ENCODE measurements at places on chromosomes 12 and 14. TPM values are rescaled to one million over a fixed set of nuclear protein-coding genes. Genes with fewer than 3 reads are reported as not detected.

LRRC23 gene
- polyA plus RNA-seq, result 15.3 TPM

DNA sequence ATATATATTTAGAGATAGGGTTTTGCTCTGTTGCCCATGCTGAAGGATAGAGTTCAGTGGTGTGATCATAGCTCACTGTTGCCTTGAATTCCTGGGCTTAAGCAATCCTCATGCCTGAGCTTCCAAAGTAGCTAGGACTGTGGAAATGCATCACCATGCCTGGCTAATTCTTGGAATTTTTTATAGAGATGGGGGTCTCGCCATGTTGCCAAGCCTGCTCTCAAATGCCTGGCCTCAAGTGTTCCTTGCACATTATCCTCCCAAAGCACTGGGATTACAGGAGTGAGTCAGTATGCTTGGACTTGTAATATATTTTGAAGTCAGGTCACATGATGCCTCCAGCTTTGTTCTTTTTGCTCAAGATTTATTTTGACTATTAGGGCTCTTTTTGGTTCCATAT lies 178.0 kb downstream of the RPAP3 start:
- DNase-seq, result no peak

GRCh38 chr12:64029013-64029857 lies 184.7 kb downstream of the SRGAP1 start:
- DNase-seq, result no peak

- no peak for DNase-seq
These were observed at the start of gene GLI1 for GRCh38 chr12:57459750-57460467. Gene GLI1 (plus strand): TSS chr12:57459785. CDS start chr12:57463692, 3,907 bp downstream.

DNA sequence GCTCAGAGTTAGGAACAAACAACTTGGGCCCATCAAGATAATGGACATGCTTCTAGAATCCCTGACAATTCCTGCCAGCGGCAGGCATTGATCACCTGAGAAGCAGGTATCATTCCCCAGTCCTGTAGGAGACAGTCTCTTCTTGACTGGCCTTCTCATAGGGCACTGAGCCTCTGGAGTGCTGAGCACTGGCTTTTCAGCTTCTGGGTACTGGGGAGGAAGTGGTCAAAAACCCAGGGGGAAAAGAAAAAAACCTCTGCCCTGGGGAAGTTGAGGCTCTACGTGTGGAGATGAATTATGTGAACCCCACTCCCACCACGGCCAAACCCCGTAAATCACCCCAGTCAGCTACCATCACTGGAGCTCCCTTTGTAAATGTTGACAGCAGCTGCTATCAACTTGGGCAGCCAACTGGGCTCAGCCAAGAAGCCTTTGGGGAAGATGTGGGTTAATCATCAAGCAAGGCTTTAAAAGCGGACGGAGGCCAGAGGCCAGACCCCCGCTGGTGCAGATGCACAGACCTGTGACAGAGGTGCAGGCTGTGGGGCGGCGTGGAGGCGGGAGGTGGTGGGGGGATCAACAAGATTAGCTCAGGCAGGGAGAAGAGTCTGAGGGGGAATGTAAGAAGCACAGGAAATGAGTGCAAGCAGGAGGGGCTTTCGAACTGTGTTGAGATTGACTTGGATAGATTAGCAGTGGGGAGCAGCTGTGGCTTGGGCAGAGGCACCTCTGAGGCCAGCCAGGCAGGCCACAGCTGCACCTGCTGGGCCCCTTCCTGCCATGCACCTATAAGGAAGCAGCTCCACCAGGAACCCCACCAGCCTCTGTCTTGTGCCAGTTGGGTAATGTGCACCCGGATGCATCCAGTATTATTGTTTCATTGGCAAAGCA lies 105.4 kb upstream of the HIF1A start:
- DNase-seq, result no peak

RD3L gene
- polyA plus RNA-seq, result 4.3 TPM

DNA sequence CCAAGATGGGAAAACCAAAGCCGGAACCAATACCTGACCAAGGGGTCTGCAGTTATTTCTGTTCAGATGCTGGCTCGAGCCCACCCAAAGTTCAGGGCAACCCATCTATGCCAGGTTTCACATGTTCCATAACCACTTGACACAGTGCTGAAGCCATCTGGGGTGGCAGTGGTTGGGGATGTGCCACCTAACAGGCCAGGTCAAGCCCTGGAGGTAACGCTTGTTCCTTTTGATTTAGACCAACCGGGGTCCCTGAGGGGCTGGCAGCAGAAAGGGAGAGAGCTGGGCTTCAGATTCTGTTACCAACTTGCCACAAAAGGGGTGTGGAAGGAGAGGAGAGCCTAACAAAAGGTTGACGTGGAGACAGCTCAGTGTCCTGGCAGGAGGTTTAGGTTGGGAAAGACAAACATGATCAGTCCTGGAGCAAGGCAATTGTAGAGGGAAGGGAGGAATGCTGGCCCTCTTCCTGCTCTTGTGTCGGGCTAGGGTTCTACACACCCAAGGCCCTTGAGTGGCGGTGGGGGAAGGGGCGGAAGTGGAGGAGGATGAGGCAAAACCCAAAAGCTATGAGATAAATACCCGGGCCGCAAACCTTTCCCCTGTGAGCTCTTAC lies 31.9 kb downstream of the CACNA2D4 start:
- DNase-seq, result no peak

NXPH4 gene
- 2.3 TPM for polyA plus RNA-seq

DNA sequence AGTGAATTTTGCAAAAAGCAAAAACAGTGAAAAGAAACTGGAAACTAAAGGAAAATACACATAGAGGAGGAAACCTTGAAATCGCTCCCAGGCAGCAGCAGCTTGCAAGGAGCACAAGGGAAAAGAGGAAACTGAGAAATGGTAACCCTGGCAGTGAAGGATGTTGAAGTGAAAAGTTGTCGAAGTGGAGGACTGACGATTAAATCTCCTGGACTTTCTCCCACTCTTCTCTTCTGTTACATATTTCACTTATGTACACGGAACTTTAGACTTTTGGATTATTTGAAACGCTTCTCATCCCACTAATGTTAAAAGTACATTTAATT lies 388.8 kb upstream of the USP15 start:
- DNase-seq, result no peak

ACTR10 gene
- 66.3 TPM for polyA plus RNA-seq

GRCh38 chr12:32084017-32084688 lies 22.5 kb upstream of the BICD1 start:
- no peak for DNase-seq

GRCh38 chr12:124914392-124915238 lies at the start of gene UBC:
Gene UBC (minus strand): TSS chr12:124914650. CDS start chr12:124913771, 879 bp downstream.
- DNase-seq, result peak; percentile 91

ARHGEF25 gene
- 10.2 TPM for polyA plus RNA-seq

DNA sequence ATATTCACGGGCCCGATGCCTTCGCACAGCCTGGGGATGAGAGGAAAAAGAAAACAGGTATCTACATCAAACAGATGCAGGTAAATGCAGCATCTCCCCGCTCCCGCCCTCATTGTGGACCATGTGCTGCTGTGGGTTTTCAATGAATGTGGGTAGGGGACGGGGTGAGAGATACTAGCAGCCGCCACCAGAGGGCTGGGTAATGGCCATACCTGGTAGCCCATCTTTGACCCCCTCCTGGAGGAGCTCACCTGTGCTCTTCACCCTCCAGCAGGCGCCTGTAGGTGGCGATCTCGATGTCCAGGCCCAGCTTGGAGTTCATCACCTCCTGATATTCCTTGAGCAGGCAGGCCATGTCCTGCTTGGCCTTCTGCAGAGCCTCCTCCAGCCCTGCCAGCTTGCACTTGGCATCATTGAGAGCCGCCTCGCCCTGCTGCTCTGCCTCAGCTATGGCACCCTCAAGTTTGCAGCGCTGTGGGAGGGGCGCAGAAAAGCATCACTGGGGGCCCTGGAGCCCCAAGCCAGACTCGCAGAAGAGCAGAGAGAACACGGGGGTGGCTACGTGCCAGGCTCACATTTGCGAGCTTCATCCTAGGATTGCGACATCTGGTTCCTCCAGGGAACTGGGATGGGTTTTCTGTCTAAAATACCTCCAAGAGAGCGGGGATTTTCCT lies 10.2 kb downstream of the KRT82 start:
- DNase-seq, result no peak

DNA sequence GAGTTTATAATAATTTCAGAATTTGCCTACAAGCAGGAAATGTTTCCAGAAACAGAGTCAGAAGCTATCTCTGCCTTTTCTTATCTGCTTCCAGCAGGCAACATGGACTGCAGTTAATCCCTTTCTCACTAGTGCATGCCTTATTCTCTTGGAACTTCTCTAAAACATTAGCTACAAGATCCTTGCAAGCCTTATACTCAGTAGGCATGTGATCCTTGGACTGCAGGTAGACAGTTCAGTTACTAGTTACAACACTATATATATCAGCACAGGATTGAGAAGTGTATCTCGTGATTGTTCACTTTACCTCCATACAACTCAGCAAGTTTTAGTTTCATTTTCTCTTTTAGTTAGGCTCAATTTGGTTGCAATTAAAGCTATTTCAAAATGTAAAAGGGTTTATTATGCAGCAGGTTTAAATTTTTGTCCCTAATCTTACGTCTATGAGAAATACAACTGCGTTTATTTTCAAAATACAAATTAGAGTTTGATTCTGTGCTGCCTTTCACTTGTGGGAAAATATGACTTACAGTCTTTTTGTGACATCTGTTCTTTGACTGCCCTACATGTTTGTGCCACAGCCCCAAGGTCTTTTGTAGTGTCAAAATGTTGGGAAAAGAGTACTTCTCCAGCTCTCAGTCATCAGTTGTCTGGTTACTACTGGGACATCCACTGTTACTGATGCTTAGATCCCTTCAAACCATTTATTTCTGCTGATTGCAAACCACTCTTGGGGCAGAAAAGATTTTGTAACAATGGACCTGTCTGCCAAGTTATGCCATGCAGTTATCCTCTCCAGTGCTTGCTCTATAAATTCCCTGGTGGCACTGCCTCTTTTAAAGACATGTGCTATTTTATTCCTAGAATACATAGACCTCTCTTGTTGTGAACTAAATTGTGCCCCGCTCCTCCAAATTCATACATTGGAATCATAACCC lies 709.0 kb upstream of the FOXG1 start:
- DNase-seq, result no peak

DNA sequence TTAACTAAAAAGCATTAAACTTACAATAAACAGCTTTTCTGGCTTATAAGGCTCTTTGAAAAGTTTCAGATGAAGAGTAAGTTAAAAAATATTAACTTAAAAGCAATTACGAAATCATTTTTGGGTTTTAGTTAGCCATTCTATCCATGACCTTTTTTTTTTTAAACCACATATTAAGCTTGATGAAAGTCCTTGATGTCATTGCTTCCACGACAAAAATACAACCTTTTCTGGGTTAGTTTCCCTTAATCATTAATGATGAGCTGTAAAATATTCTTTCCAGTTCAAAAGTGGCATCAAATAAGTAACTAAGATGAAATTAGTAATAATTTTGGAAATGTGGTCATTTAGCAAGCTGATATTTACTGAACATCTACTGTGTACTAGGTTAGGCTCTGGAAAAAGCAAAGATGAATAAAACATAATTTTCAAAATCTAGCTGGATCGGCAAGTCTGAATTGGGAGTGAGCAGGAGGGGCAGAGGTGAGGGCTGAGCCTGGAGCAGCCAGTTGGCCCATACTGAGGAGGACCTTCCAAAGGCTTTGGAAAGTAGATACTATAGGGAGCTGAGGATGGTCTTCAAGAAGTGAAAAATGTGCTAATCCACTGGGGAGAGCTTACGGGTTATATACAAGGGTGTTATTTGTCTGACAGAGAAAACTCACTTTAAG lies 345.2 kb downstream of the ZFP36L1 start:
- DNase-seq, result no peak

GRCh38 chr12:91219919-91220318 lies 37.3 kb upstream of the DCN start:
- DNase-seq, result no peak

DNA sequence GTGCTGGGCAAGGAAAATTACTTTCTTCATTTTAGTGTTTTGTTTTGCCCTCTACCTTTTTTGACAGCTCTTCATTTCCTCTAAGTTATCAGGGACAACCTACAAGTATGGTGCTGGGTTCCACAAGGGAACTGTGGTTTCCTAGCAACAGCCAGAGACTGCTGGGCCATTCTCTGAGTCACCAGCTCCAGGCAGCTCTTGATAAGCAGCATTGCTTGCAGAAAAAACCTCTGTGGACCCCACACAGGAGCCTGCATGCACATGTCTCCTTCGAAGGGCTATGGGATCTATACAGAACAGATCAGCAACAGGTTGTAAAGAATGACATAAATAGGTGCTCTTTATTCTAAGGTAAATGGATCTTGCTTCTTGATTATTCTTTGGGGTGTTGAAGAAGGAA lies 81.0 kb upstream of the CCDC196 start:
- DNase-seq, result no peak

GRCh38 chr14:22651586-22651985 lies 7.4 kb upstream of the OR6J1 start:
- DNase-seq, result no peak

DNA sequence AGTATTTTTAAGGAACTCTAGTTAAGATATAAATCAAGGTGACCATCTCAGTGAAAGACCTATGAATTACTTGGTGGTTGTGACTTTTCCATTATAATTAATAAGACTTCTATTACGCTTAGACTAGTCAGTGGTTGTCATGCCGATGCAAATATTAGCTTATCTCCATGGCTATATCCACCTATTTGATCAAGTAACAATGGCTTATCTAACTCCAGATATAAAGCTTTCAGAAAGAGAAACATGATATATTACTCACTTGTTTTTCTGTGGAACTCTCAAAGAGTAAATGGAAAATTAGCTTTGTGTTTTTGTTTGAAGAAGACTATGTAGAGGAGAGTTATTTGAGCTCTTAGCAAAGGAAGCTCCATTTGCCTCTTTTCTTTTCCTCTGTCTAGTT lies 323.8 kb upstream of the DCN start:
- DNase-seq, result no peak

MYF6 gene
- not detected for polyA plus RNA-seq

- DNase-seq, result no peak
These were observed 822.3 kb downstream of the LRFN5 start for GRCh38 chr14:42428996-42429395.

GRCh38 chr12:126191031-126191891 lies 1126.0 kb downstream of the AACS start:
- DNase-seq, result no peak

GRCh38 chr12:75579552-75579951 lies 68.1 kb upstream of the KRR1 start:
- DNase-seq, result no peak

- peak; percentile 62 for DNase-seq
These were observed 149.7 kb upstream of the ARHGAP5 start for GRCh38 chr14:31927348-31927832.

GRCh38 chr14:52356025-52356424 lies 41.9 kb downstream of the PTGER2 start:
- no peak for DNase-seq

- DNase-seq, result no peak
These were observed 133.6 kb downstream of the TTLL5 start for GRCh38 chr14:75794615-75795038.

GRCh38 chr12:10362828-10363657 lies 26.8 kb downstream of the KLRK1 start:
- no peak for DNase-seq

GRCh38 chr14:100771121-100771800 lies 44.6 kb downstream of the DLK1 start:
- no peak for DNase-seq

- DNase-seq, result no peak
These were observed 61.6 kb downstream of the EFCAB11 start for GRCh38 chr14:89892953-89893352.

DAO gene
- polyA plus RNA-seq, result not detected
